ENCODE measurements at places on chromosomes 6 and 20.

GRCh38 chr6:146281651-146282362 lies 252.9 kb downstream of the GRM1 start:
- DNase-seq: no peak

DNA sequence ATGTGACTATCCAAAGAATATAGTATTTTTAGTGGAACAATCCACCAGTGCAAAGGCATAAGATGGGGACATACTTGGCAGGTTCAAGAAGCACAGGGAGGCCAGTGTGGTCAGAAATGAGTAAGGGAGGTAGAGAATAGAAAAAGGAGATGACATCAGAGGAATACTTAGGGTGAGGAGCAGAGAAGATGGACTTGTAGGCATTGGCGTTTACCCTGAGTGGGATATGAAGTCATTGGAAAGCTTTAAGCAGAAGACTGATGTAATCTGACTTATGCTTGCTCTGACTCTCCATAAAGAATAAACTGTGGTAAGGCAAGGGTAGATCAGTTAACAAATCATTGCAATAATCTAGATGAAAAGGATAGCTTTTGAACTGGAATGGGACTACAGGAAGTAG lies 228.7 kb downstream of the GJA1 start:
- DNase-seq: no peak

GRCh38 chr6:119961450-119961849 lies 611.9 kb upstream of the MAN1A1 start:
- DNase-seq: no peak

GRCh38 chr20:33791540-33791939 lies 19.6 kb upstream of the CHMP4B start:
- DNase-seq: no peak

GRCh38 chr20:2773812-2774211 lies 26.6 kb downstream of the CPXM1 start:
- no peak for DNase-seq

DNA sequence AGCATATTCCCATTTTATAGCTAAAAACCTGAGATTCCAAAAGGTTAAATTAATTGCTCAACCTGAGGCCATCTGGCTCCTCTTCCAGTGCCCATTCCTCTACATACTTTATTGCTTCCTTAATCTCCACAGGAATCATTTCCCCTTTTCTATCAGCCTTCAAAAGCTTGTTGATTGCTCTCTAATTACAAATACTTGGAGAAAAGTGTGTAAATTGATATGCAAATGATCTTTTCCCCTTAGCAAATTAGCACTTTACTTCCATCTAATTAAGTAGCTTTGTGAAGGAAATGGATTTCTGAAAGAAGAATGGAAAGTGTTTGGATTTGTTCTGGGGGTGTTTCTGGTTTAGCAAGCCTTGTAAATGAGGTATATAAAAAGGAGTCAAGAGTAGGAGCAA lies 323.3 kb downstream of the GRIK2 start:
- DNase-seq: no peak

DNA sequence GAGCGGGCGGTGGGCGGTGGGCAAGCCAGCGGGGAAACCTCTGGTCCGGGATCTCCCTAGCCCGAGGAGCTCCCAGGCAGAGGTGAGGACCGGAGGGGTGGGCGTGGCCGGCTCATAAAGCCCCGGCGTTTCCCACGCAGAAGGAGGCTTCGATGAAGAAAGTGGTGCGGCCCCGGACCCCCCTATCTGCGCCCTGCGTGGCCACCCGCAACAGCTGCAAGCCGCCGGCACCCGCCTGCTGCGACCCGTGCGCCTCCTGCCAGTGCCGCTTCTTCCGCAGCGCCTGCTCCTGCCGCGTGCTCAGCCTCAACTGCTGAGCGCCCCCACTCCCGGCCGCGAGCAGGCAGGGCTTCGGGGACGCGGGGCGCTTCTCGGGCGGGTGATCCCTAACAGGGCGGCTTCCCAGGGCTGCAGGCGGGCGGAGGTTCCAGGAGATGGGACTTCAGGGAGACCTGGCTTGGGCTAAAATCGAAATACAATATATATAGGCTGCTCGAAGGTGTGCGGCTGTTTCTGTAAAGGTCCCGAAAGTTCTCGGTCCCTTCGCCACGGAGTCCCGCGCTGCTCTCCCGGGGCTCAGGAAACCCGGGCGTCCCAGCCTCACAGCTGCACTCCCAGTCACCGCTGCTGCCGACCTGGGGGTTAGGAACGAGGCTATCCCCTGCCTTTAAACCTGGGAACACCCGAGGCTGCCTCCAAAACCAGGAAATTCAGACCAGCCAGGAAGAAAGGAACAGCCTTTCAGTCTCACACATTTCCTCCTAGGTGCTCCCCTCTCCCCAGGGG lies 27.8 kb downstream of the ASIP start:
- DNase-seq: no peak

- DNase-seq: no peak
Observed at GRCh38 chr6:170420791-170421776, 114.5 kb downstream of the FAM120B start.

DNA sequence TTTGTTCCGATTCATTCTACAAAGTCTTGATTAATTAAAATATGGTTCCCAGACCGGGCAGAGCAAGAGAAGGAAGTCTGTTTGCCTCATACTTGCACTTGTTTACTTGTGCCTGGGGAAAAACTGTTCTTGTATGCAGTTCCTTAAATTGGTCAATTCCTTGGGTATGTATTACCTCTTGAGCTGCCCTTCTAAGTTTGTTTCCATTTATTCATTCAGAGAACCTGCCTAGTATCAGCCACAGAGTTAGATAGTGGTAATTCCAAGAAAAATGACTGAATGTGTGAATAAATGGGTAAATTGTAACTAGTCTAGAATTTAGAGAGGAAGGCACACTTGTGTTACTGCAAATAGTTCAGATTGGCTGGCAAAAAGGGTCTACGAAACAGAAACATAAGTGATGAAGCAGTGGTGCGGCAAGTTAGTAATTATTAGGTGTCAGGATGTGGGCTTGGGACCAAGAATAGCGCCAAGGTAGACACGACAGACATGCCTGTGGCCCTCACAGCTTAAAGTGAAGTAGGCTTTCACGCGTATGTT lies 525 bp upstream of the MAK start:
- no peak for DNase-seq

- no peak for DNase-seq
Observed at GRCh38 chr6:49252901-49253300, 210.2 kb downstream of the MMUT start.

DNA sequence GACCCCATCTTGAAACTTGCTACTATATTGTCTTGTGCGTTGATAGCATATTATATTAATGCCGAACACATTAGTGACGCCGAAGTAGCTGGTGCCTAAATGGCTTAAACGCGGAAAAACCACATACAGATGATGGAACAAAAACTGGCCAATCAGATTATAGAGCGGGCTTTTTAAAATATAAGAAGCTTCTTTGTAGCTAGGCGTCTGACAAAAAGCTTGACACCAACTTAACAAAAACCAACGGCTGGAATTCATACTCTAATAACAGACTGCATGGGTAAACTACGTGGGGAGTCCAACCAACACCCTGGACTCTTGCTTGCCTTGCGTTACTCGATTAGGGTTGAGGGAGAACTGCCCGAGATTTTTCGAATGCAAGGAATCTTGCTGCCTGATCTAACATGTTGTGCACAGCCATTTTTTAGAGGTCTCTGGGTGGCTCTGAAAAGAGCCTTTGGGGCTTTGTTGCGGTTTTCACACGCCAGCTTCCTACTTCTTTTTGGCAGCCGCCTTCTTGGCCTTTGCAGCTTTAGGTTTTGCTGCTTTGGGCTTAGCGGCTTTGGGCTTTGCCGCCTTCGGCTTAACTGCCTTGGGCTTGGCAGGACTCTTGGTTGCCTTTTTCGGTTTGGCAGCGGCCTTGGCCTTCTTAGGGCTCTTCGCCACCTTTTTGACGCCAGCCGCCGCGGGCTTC lies 45.7 kb downstream of the OR2B2 start:
- DNase-seq: no peak

GRCh38 chr6:144437105-144437504 lies 152.0 kb downstream of the UTRN start:
- DNase-seq: no peak

- no peak for DNase-seq
Observed at GRCh38 chr20:61508301-61509096, 256.4 kb downstream of the CDH4 start.

GRCh38 chr20:584161-584970 lies 25.7 kb downstream of the TCF15 start:
- no peak for DNase-seq

- DNase-seq: no peak
Observed at GRCh38 chr6:162733489-162733888, 5.7 kb downstream of the PACRG start.

DNA sequence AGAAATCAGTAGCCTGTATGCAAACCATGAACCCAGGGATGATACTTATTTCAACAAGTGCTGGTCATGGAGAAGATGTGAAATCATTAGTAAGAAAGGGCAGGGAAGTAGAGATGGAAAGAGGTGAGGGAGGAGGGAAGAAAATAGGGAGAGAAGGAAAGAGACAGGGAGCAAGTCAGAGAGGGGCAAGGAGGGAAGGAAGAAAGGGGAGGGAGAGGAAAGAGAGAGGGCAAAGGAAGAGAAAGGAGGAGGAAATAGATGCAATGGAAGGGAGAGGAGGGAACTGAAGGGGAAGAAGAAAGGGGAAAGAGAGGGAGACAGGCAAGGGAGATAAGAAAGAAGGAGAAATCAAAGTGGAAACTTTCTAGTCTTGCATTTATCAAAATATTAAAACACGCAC lies 195.1 kb downstream of the KIF16B start:
- DNase-seq: no peak

DNA sequence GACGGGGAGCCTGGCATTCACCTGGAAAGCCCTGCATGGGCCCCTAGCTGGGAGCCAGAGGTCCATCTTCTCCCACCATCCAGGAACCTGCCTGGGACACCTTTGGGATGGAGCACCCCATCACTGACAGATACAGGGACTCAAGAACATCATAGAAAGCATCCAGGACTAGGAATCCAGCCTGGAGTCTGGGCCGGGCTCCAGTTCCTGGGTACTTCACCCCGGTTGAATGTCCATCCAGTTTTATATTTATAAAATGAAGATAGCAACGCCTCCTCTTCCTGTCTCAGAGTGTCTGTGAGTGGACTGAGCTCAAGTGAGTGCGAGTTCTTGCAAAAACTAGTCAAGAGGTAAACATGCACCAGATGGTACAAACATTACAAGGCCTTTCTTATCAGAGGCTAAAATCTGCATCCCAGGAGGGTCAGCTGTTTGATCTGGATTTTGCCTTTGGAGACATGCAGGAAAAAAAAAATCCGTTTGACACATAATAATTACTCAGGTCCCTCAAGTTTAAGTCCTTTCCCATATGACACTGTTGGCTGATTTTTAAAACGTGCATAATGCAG lies 27.4 kb downstream of the ZC3H12D start:
- no peak for DNase-seq

GRCh38 chr6:36754582-36755434 lies 57.2 kb downstream of the RAB44 start:
- DNase-seq: no peak

DNA sequence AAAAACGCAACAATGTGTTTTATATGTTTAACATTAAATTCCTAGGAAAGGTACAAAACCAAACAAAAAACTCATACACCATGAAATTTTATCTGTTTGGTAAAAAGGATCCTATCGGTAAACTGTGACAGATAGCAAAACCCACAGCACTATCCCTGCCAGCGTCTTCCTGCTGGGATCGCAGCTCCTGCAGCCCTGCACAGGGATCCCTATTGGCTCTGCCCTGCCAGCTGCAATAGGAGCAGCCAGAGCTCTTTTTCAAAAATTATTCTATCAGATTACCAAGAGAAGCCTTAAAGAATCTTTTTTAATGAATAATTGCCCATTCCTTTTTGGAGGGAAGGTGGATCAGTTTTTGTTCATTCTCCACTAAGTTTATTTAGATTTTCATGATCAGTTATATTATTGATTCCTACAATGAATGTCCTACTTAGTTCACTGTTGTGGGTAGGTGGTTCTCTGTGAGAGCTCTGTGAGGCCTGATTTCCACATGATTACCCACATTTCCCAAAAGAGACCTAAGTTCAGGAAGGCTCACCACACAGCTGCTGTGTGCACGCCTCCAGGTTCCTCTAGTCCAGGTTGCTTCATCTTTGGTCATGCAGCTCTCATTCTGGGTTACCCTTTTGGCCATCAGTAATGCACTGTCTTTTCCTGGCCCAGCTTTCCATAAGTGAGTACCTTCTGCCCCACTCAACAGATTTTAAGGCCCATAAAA lies 293.8 kb downstream of the FRK start:
- DNase-seq: no peak

DNA sequence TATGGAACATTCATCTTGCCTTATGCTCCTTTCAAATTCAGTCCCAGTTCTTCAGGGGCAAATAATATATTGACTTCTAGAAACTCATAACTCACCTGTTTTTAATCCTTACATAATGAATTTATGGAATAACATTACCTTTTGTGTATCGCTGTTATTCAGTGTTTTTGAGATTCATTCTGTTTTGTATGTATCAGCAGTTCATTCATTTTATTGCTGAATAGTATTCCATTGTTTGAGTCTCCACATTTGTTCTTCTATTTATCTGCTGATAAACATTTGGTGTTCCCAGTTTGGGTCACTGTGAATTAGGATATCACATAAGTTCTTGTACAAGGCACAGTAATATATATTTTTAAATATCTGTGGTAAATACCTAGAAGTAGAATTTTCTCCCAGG lies 5.1 kb downstream of the SEMG2 start:
- no peak for DNase-seq

DNA sequence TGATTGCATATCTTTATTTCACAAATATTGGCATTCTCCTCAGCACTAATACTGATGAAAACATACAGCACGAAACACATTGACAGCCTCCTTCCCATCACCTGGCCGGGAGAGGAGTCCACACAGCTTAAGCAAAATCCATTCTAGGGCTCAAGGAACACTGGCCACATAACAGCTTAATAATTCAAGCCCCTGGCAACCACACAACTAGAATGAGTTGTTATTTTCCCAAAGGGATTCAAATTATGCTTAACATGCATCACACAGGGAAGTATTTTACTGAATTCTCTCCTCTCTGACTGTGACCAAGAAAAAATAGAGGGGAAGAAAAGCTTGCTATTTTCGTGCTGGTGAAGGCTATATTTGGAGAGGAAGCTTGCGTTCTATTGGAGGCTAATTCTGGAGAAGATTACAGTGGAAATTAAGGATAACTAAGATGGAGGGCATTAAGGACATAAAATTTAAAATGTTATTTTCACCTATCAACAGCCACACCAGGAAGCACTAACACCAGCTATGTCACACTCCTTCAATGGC lies 198.5 kb downstream of the ADGRG6 start:
- DNase-seq: no peak

DNA sequence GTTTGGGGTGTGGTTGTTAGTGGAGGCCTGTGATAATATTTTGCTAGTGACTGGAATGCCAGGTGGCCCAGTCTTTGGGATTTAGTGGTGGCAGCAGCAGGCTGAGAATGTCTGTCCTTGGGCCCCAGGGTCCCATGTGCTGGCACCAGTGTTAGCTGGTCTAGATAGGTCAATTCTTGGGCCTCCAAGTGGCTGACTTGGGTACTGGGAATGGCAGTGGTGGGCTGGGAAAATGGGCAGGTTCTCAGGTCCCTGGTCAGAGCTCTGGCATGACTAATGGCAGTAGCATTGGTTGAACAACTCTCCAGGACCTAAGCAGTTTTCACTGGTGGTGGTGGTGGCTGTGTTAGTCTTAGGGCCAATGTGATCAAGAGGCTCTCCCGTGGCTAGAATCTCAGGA lies 50.3 kb downstream of the OLIG3 start:
- no peak for DNase-seq

GRCh38 chr20:58306421-58307261 lies 2.9 kb upstream of the RAB22A start:
- peak; percentile 37 for DNase-seq
